ENCODE measurements at places on chromosomes 13 and 19.

- DNase-seq, result no peak
Measured at GRCh38 chr13:20787180-20787579, 13.4 kb upstream of the EEF1AKMT1 start.

- no peak for DNase-seq
Measured at GRCh38 chr13:110597041-110597689, 18.2 kb upstream of the NAXD start.

DNA sequence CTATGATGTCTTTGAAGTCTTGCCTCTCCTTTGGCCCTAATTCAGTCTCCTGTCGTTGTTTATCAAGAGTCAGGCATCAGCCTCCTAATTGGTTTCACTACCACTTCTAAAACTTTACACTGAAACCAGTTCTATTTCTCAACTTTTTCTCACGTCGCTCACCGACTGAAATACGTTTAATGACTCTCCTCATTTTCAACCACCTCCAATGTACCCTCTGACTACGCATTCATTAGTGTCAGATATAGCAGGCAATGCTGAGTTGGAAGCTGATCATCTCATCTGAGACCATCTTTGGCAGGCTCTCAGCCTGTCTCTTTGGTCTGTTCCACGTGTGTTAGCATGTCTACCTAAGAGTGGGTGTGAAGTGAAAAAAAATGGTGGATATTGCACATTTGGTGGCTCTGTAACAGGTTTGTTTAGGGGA, 128.1 kb downstream of the KL start:
- no peak for DNase-seq

GRCh38 chr13:40452741-40453334, 213.6 kb downstream of the FOXO1 start:
- DNase-seq, result peak; percentile 35

- DNase-seq, result no peak
Measured at GRCh38 chr19:39434123-39435076, 1.3 kb downstream of the RPS16 start.

DNA sequence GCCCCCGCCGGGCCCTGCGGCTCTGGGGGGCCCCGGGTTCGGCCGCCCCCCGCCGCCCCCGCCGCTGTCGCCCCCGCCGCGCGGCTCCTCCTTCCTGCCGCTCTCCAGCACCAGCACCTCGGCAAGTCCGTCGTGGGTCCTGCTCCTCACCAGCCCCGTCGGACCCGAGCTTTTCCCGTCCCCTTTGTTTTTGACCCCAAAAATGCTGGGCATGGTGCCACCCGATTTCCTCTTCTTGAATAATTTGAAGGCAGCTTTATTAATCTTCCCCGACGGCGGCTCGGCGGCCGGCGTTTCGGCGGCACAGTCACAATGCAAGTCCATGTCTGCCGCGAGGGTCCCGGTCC, 945 bp downstream of the AMER2 start:
- no peak for DNase-seq

DNA sequence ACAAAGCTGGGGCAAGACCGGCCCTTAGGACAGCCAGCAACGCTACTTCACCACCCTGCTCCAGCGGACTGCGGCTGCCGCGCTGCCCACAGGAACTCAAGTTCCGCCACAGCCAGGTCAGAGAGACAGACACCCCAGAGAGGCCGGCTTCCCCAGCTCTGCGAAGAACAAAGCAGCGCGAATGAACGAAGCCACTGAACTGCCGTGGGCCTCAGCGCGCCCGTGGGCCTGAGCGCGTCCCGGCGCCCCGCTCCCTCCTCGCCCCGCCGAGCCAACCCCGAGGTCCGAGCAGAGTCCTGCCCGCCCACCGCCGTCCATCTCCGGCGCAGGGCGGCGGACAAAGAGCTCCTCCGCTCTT, 158.4 kb downstream of the RNF17 start:
- DNase-seq, result peak; percentile 71

DNA sequence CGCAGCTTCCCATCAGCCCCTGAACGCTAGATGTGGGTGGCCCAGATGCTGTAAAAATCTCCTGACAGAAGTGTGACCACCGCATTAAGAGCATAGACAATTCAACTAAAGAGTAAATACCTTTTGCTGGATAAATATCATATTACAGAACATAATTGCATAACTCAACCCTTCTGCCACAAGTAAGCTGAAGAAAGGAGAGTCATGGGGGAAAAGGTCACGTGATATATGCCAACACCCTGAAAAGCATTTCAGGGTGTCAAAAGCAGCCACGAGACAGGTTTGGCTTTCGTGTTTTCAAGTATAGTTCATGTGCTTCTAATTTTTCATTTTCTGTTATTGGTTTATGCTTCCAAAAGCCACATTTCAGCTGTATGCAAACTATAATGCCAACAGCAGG, 71.3 kb downstream of the LHFPL6 start:
- no peak for DNase-seq

DNA sequence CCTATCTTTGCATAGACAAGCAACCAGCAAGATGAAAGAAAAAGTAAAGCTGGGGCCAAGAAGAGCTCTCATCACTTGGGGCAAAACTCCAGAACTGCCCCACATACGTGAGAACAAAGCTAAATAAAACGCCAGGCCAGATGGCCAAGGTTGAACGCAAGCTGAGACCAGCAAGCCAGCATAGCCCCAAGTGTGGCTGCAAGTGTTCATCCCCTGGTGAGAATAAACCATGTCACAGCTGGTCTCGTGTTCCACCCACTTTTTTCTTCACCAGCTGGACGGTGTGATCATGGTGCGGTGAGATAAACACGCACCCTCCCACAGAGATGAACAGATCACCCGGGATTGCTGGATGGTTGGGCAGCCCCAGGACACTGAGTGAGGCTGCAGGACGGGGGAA, 109.6 kb upstream of the CACNA1A start:
- no peak for DNase-seq

GRCh38 chr13:106100171-106100919, 435.1 kb downstream of the EFNB2 start:
- DNase-seq, result no peak

DNA sequence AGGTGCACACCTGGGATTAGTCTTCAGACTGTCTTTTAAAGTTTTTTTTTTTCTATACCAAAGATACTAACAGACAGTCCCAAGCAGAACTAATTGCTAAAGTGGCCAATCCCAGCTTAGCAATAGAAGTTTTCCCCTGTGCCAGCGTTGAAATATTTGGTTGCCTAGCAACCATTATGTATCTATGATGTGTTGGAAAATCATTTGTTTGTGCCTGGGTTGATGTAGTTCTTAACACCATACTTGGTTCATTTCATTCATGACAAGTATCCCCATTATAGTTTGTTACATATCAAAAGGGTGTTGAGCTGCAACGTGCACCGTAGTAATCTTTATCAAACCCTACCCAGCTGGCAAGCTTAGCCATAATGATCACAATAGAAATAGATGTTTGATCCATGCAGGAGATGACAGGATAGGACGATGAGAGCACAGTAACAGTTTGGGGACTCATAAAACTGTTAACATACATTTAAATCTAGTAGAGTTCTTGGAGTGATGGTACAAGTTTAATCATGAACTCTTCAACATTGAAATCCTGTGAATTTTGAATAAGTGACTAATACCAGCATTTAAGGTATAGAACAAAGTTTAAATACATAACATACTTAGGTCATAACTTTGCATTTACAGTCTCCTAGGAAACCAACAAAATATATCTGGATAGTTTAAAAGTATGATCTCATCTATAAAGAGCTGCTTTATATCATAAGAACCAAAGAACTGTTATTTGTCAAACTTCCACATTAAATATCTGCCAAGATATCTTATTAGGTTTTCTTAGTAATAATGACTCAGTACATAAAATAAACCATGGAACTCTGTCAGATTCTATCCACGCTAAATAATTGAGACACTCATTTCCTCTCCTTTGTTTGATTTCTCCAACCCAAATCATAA, 73.4 kb downstream of the MBNL2 start:
- no peak for DNase-seq

- DNase-seq, result no peak
Measured at GRCh38 chr13:77412116-77412635, 85.3 kb upstream of the MYCBP2 start.

- DNase-seq, result no peak
Measured at GRCh38 chr13:86986448-86986847, 684.7 kb upstream of the SLITRK5 start.

DNA sequence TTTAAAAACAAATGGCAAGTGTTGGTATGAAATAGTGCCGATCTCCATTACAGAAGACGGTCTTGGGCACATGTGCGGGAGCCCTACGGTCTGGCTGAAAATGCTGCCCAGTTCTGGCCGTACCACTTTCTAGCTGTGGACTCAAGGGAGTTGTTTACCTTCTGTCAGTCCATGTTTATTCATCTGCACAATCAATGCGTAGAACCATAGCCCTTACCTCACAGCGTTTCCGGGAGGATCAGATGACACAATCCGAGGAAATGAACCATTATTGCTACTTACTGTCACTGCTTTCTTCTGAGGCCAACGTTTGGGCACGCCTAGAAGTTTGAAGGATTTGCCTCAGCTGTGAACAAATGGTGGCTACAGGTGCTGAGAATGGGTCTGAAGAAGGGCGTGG, 31.2 kb downstream of the GADD45B start:
- DNase-seq, result no peak

DNA sequence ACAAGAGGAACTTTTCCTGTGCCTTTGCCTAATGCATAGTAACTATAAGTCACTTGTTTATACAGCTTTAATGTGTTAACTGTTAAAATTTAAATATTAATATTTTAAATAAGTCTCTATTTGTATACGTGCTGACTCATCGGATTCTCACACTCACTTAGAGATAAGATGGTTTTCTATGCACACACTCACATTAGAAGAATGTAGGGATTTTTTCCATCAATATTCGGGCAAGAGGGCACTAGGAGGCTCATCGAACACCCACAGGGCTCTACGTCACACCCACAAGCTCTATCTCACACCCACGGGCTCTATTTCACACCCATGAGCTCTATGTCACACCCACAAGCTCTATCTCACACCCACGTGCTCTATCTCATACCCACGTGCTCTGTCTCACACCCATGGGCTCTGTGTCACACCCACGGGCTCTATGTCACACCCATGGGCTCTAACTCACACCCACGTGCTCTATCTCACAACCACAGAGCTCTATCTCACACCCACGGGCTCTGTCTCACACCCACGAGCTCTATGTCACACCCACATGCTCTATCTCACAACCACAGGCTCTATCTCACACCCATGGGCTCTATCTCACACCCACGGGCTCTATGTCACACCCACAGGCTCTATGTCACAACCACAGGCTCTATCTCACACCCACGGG, 73.4 kb downstream of the COL4A2 start:
- no peak for DNase-seq

- no peak for DNase-seq
Measured at GRCh38 chr19:14400951-14401431, 18.1 kb downstream of the DDX39A start.

DNA sequence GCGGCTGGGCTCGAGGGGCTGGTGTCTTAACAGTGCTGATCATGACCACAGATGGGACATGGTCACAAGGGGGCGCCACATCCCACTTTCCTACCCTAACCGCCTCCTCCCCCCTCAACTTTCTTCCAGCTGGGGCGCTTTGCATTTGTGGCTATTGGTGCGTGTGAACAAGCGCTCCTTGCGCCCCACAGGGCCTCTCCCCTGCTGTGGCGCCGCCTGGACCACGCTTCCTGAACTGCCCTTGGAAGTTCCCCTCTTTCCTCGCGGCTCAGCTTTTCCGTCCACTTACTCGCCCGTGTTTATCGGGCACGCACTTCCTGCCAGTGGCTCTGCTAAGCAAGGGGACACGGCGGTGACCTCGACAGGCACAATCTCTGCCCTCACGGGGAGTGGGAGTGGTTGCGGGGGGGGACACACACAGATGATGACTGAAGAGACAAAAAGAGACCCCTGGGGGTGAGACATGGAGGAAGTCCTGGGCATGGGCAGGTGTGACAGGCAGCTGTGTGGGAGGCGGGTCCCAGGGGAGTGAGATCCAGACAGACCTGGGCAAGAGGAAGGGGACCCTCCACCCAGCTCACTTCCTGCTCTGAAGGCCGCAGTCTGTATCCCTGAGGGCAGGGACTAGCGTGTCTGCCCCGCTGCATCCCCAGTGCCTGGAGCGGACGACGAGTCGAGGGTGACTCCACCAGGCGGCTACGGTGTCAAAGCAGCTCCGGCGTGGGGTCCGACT, 40.3 kb downstream of the ZNF787 start:
- DNase-seq, result peak; percentile 91

GRCh38 chr19:3248728-3249326, 24.4 kb downstream of the CELF5 start:
- DNase-seq, result no peak

- DNase-seq, result no peak
Measured at GRCh38 chr13:46345398-46345797, 41.7 kb downstream of the RUBCNL start.

DNA sequence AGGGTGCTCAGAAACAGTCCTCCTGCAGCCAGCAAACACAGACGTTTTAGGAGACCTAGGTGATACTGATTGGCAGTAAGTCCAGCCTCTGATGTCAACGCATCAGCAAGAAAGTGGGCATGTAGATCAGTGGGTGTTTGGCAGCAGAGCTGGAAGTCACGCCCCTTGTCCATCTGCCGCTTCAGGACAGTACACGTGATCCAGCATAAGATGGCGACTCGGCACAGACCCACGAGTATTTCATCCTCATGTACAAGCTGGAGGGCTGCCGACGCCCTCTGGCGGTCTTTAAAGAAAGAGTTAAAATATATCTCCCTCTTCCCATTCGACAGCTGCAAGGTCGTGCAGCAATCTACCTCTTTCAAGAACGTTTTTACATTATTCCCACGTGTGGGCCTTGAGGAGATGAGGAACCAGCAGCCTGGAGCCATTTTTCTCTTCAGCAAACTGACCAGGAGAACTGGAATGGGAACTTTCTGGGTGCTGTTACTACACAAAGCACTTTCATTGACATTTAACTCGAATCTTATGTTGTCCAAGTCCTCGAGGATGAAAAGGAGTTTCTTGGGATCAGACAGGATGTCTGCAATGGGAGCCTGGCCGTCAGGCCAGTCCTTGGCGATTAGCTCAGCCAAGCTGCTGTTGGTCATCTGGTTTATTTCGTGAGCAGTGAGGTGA, 22.3 kb downstream of the NLRP11 start:
- peak; percentile 62 for DNase-seq

DNA sequence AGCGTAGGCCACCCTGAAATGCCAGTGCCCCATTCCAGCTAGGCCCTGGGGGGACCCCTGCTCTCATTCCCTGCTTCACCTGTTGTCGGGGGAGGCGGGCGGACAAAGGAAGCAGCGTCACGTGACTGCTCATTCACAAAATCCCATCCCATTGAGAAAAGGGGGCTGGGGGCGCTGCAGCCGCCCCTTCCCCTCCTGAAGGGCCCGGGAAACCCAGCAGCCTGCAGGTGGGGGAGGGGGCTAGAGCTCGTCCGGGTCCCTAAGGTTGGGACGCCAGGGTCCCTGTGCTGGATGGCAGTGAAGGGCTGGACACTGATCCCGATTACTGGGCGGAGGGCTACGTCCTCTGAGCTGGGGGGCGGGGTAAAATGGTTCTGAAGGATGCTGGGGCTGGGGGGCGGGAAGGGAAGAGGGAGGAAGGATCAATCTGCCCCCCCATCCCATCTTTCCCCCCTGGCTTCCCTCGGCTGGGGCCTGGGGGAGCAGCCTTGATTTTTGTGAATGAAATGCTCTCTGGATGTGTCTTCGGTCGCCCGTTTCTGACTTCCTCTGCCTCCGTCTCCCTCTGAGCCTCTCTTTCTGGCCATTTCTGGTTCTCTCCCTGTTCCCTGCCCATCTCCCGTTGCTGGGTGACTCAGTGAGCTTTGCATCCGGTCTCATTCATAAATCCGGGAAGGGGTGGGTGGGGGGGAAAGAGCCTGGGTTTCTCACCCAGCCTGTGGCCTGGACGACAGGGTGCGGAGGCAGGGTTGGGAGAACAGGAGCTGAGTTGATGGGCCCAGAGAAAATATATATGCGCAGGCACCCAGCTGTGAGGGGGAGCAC, 816 bp downstream of the SPRED3 start:
- DNase-seq, result no peak

- no peak for DNase-seq
Measured at GRCh38 chr19:55113570-55114039, 3.8 kb downstream of the PPP1R12C start.

Data from activated CD8-positive, alpha-beta memory T cell treated with anti-CD3 and anti-CD28 coated beads, Interleukin-2, amount 50 U/mL, for 48 hours (primary cell).